ENCODE measurements at places on chromosomes 1 and 21.

GRCh38 chr1:220222939-220223338 lies 49.3 kb downstream of the RAB3GAP2 start:
- DNase-seq = no peak

DNA sequence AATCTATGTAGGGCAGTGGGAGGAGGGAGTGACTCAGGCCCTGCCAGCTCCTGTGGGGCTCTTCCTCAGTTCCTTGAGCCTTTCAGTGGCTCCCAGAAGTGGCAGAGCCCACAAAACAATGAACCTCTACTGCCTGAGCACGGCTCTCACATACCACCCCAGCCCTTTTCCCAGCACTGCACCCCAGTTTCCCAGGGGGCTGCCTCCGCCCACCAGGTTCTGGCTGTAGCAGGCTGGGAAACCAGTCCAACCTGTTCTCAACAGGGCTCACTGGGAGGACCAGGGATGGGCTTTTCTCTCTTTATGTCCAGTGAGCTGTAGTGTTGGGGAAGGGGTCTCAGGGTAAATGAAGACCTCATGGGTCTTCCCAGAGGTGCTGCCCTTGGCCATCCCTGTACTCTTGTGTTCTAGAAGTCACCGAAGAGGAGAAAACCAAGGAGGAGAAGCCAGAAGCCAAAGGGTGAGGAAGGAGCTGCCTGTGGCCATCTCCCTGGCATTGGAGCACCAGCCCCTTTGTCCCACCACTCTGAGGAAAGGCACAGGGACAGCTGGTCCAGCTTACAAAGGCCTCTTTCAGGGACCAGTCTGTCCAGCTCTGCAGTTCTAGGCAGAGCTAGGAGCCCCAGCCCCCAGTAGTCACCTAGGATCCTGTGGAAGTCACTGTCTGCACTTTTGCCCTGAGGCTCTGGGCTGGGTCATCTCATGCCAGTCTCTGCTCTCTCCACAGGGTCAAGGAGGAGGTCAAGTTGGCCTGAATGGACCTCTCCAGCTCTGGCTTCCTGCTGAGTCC lies 3.5 kb downstream of the MARCKSL1 start:
- DNase-seq = no peak

GRCh38 chr1:72830606-72831390 lies 548.5 kb upstream of the NEGR1 start:
- no peak for DNase-seq

DNA sequence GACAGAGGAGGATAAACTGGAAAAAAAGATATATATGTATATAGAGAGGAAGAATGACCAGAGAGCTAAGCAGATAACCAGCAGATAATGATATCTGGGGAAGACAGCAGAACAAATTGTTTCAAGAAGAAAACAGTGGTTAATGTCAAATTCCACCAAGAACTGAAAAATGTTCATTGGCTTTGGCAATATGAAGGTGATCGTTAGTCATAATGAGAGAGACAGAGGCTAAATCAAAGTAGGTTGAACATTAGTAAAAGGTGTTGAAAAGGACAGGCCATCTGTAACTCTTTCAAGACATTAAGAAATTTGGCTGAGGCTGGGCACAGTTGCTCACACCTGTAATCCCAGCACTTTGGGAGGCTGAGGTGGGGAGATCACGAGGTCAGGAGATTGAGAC lies 25.3 kb upstream of the CR2 start:
- no peak for DNase-seq

DNA sequence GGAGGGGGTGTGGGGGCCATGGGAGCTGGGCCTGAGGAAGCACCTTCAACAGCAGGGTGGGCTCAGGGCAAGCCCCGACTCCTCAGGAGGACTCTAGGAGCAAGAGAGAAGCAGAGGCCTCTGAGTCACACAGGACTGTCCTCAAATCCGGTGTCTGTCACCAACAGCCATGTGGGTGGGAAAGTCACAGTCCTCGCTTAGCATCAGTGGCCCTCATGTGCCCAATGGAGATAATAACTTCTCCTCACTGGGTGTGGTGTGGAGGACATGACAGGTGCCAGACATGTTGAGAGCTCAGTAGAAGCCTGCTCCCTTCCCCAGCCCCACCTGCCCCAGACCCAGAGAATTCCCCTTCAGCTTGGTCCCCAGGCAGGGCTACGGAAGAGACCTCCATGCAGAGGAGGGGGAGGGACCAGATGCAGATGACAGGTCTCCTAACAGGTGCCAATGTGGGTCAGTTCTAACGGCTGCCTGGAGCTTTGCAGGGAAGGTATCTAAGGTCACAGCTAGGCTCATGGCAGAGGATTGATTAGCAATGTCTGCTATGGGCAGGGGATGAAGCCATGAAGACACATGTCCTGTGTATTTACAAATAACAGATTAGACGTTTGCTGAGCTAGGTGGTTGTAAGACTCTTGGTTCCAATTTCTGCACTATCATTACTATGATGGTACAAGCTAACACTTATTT lies 30.2 kb downstream of the TTC39A start:
- no peak for DNase-seq
